ENCODE measurements at places on chromosomes 2 and 18.

DNA sequence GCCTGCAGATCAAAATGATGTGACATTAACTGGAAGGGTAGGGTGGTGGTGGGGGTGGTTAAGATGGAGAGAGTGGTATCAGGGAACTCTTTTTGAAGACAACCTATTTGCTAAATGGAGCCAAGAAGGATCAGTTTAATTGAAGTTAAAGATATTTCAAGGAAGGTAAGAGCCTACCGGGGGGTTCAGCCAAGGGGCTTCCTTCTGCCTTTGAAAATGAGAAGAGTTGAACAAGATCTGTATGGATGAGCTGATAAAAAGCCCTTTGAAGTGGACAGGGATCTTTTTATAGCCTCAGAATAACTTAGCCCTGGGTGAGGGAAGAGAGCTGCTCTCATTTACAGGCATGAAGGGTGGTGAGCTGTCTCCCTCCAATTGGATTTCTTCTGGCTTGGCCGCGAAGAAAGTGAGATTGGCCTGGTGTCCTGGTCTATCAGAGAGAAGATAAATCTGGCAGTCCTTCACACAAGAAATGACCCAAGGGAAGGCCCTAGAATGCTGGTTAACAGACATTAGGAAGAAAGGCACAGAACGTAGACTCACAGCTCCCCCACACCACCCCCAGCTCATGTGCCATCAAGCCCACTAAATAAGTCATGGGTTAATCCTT is 439.8 kb downstream of the TNS1 start:
- no peak for DNase-seq

- no peak for DNase-seq
Observed at GRCh38 chr2:228841877-228842276, 429.2 kb downstream of the PID1 start.

DNA sequence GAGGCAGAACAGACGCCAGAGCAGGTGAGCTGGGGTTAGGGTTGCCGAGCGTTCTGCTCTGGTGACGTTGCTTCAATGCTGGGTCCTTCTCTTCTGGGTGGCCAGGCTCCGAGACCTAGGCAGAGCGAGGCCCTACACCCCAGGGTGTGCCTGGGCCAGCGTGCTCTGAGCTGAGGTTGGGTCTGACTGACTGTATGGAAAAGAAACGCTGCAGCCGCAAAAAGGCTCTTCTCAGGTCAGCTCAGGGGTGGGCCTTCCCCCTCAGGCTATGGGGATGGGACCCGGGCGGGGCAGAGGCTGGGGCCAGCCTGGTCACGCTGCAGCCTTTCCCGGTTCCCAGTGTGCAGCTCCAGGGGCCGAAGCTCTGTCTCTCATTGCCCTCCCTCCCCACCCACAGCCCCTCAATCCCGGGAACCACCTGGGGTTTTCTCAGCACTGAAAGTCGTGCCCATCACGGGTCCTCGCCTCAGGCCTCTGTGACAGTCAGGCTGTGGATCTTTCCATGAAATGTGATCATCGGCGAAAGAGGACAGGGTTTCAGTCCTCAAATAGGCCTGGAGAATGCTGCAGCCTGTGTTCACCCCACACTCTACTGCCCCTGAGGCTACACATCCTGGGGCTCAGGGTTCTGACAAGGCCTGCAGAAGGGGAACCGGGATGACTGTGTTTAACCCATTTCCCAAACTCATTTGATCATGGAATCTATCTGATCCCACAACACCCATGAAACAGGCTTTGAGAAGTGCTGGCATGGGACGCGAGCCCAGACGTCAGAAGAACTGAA is 19.4 kb downstream of the CYP26B1 start:
- no peak for DNase-seq

- no peak for DNase-seq
Observed at GRCh38 chr18:74420481-74420880, 36.6 kb downstream of the DIPK1C start.

- DNase-seq = no peak
Observed at GRCh38 chr2:78486565-78486964, 538.9 kb upstream of the REG3G start.

DNA sequence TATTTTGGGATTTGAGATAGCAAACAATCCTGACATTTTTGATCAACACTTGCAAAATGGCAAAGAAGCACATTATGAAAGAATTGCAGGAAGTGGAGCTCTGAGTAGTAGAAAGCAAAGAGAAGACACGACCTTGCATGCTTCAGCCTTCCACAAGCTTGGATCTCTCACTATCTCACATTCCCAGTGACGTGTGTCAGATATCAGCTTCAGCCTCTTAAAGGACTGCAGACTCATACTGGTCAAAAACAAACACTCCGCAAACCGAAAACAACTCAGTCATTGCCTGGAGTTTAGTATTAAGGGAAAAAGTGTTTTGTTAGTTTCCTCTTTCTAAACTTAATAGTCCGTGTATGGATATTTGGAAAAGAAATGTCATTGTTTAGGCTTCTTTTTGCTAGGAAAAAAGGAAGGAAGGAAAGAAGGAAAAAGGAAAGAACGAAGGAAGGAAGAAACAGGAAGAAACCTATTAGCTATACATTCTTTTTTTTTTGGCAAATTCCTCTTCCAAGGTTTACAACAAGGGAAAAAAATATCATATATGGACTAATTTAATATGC is 32.6 kb upstream of the SLC40A1 start:
- no peak for DNase-seq

- no peak for DNase-seq
Observed at GRCh38 chr2:74983631-74984392, 25.4 kb downstream of the POLE4 start.
